ENCODE measurements at places on chromosomes 7 and 10.

DNA sequence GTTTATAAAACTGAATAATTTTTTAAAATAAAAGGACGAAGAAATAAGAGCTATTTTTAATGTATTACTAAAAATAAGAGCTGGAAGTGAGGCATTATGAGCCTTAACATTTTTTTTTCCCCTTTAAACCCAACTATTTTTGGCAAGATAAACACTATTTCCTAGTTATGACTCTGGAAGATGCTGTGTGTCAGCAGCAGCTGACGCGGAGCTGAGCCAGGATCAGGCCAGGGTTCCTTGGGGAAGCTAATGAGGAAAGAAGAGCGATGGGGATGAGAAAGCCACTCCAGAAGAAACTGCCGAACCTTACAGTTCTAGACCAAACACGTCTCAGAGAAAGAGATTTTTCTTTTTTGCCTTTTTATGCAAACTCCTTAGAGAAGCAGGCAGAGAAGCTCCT, 85.9 kb downstream of the USP6NL start:
- no peak for DNase-seq

DNA sequence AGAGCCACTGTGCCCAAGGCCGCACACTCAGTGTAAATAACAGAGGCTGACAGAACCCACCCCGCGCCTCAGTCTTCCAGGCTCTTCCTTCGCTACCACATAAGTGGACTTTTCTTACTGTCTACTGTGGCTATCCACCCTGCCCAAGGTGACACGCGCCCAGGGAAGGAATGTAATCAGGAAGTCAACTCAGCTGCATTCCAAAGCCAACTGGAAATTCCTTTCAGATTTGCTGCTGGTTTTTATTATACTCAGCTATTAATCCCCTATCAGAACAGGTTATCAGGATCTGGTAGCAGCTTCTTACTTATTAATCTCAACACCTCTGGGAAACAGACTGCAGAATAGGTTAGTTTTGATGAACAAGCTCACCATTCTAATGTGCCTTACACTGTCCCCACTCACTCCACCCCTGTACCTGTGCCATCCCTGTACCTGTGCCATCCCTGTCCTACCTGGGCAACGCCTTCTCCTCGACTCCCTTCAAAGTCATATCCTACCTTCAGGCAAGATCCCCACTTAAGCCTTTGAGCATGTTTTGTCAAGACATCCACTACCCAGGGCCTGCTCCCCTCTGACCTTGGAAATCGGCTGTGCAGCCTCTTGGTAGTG, 90.7 kb downstream of the NHLRC2 start:
- no peak for DNase-seq

DNA sequence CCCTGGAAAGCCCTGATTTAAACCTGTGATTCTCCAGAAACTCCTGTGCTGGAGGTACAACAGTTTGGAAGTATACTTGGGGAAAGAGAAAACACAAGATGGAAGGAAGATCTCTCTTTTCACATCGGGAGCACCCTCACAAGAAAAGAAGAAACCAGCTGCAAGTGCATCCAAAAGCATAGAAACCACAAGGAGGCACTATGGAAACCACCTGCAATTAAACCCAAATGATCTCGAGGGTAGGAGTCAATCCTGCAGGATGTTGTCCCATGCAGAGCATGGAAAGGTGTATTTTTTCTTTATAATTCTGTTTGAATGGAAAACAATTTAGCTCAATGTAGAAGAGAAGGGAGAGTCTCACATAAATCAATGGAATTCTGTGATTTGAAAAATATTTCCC, 210.5 kb downstream of the TWIST1 start:
- DNase-seq = no peak

GRCh38 chr10:108421266-108421665, 1256.8 kb upstream of the SORCS1 start:
- DNase-seq = no peak

GRCh38 chr7:51065766-51066165, 250.8 kb downstream of the COBL start:
- DNase-seq = no peak

DNA sequence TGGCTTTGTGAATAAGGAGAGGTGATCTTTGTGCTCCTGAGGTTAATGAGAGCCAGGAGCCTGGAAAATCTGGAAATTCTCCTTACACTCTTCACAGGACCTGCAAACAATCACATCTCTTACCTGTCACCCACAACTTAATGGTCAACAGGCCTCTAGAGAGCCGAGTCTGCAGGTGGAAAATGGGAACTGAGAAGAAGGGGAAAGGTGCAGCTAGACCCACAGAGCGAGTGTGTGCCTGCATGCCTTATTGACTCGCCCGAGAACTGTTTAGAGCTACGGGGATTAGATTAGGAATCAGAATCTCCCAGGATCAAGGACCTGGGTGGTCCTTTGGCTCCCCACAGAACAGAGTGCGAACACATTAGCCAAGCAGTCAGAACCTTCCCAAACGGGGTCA, 329.6 kb downstream of the PTEN start:
- DNase-seq = no peak
